ENCODE measurements at places on chromosomes 2 and 18.

DNA sequence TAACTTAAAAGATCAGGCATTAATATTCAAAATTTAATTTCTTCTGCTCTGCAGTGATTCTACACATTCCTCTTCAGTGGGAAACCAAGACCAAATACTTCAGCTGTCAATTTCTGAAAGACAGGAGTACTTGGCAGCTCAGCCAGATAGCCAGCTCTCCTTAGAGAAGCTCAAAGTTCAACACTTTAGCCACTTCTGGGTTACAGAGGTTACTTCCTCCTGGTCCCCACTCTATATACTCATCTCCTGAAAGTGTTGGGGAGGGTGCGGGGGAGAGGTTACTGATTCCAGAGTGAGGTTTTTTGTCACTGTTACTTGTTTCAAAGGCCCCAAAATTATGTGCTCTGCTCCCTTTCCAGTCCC is 4.1 kb downstream of the CYTIP start:
- no peak for DNase-seq

- no peak for DNase-seq
These were observed 830.8 kb upstream of the SLC39A10 start for GRCh38 chr2:194826241-194826640.

GRCh38 chr2:218436992-218437391 is 18.1 kb downstream of the VIL1 start:
- no peak for DNase-seq

DNA sequence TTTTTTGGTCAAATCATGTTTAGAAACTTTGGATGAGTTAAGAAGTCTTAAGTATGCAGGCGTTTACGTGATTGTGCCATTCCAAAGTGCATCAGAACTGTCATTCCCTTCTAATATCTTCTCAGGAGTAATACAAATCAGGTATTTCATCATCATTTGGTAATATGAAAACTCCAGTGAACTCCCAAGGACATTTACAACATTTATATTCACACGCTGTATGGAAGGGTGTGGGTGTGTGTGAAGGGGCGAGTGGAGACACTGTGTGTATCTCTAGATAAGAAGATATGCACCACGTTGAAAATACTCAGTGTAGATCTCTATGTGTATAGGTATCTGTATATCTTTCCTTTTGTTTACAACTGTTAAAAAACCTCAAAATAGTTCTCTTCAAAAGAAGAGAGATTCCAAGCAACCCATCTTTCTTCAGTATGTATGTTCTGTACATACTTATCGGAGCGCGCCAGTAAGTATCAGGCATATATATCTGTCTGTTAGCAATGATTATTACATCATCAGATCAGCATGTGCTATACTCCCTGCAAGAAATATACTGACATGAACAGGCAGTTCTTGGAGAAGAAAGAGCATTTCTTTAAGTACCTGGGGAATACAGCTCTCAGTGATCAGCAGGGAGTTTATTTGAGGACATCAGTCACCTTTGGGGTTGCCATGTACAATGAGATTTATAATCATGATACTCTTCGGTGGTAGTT is 29.3 kb downstream of the COX7A2L start:
- no peak for DNase-seq

DNA sequence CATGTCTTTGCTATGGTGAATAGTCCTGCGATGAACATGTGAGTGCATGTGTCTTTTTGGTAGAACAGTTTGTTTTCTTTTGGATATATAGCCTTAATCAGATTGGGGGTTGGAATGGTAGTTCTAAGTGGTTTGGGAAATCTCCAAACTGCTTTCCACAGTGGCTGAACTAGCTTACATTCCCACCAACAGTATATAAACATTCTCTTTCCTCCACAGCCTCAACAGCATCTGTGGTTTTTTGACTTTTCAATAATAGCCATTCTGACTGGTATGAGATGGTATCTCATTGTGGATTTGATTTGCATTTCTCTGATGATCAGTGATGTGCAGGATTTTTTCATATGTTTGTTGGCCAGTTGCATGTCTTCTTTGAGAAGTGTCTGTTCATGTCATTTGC is 112.2 kb upstream of the SESTD1 start:
- no peak for DNase-seq
